ENCODE measurements at places on chromosomes 6 and 20. TPM values are rescaled to one million over a fixed set of nuclear protein-coding genes. Genes with fewer than 3 reads are reported as not detected.

Gene CALHM6
- 7.1 TPM for total RNA-seq

DNA sequence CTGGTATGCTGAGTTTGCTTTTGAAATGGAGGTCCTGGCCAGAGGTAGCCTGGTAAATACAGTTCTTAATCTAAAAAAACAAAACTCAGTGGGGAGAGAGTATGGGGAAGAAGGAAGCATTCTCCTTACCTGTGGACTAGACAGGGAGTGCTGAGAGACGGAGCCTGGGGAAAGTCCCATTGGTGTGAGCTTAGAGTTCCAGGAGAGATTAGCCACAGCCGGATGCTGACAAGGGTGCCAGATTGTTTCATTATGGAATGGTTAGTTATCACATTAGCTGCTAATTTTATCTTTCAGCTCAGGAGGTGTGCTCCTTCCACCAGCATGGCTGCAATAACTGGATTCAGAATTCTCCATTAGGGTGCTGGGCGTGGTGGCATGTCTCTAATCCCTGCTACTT is 75.9 kb downstream of the RREB1 start:
- H3K4me3 ChIP-seq: no peak overlapping the region
- no peak for DNase-seq
- H3K36me3 ChIP-seq: peaks cover 43% of the 10 kb centered on the region
- peaks cover 2% of the 10 kb centered on the region for H3K4me1 ChIP-seq

DNA sequence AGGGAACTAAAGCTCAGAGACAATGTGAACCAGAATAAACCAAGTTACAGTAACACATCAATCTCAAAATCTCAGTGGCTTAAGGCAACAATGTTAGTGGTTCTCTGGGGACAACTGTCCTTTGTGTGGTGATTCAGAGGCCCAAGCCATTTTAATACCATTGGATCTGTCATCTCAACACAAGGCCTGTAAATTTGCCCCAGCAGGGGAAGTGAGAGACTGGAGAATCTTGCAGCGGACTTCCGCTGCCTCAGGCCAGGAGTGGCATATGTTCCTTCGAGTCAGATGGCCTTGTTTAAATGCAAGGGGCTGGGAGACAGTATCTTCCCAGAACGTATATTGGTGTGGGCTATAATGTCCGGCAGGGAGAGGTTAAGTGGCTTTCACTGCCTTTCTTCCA is 126.0 kb downstream of the CD83 start:
- no peaks in the 10 kb centered on the region for H3K27me3 ChIP-seq
- DNase-seq: no peak
- no peaks in the 10 kb centered on the region for H3K4me1 ChIP-seq
- no peak overlapping the region for H3K27ac ChIP-seq
- H3K36me3 ChIP-seq: no peaks in the 10 kb centered on the region

Gene NKX2-4
- not detected for total RNA-seq

Gene MAP7
- 3.1 TPM for total RNA-seq

GRCh38 chr6:43432009-43432945 is 4.9 kb downstream of the ABCC10 start:
- no peak overlapping the region for H3K27ac ChIP-seq
- peaks cover 27% of the 10 kb centered on the region for H3K4me1 ChIP-seq
- H3K27me3 ChIP-seq: no peaks in the 10 kb centered on the region
- no peak for DNase-seq

DNA sequence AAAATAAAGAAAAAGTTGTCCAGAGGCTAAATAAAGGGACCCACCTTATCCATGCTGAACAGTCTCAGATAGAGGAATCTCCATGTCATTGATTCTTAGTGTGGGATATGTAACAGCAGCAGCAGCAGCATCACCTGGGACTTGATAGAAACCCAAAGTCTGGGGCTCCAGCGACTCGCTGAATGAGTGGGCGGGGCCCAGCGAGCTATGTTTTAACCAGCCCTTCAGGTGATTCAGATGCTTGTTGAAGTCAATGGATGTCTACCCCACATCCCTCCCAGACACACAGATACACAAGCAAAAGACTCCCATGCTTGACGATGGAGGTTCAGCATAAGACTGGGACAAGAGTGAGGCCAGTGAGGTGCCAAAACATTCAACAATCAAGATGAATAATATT is 298.6 kb downstream of the UBE3D start:
- no peak for DNase-seq
- no peaks in the 10 kb centered on the region for H3K4me1 ChIP-seq
- no peak overlapping the region for H3K4me3 ChIP-seq
- H3K27me3 ChIP-seq: no peaks in the 10 kb centered on the region

Gene NDUFAF5
- total RNA-seq: 24.3 TPM

Gene ID4
- total RNA-seq: not detected

DNA sequence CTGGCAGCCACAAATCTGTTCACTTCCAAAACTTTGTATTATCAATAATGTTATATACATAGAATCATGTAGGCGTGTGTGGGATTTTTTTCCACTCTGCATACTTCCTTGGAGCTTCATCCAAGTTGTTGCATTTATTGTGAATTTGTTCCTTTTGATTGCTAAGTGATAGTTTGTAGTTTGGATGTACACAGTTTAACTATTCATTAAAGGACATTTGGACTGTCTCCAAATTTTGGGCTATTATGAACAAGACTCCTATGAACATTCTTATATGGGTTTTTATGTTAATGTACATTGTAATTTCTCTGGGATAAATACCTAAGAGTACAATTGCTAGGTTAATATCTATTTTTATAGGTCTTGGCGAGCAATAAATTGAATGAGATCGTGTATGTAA is 36.2 kb upstream of the GCNT2 start:
- H3K27ac ChIP-seq: no peak overlapping the region
- DNase-seq: no peak
- H3K4me3 ChIP-seq: no peak overlapping the region
- H3K4me1 ChIP-seq: no peaks in the 10 kb centered on the region

Gene PMEPA1
- 1.8 TPM for total RNA-seq

GRCh38 chr20:54385746-54386145 is 89.6 kb upstream of the DOK5 start:
- no peak overlapping the region for H3K4me3 ChIP-seq
- no peaks in the 10 kb centered on the region for H3K36me3 ChIP-seq
- no peak overlapping the region for H3K27ac ChIP-seq
- no peaks in the 10 kb centered on the region for H3K4me1 ChIP-seq
- no peak for DNase-seq

Gene EBF4
- 3.7 TPM for total RNA-seq

DNA sequence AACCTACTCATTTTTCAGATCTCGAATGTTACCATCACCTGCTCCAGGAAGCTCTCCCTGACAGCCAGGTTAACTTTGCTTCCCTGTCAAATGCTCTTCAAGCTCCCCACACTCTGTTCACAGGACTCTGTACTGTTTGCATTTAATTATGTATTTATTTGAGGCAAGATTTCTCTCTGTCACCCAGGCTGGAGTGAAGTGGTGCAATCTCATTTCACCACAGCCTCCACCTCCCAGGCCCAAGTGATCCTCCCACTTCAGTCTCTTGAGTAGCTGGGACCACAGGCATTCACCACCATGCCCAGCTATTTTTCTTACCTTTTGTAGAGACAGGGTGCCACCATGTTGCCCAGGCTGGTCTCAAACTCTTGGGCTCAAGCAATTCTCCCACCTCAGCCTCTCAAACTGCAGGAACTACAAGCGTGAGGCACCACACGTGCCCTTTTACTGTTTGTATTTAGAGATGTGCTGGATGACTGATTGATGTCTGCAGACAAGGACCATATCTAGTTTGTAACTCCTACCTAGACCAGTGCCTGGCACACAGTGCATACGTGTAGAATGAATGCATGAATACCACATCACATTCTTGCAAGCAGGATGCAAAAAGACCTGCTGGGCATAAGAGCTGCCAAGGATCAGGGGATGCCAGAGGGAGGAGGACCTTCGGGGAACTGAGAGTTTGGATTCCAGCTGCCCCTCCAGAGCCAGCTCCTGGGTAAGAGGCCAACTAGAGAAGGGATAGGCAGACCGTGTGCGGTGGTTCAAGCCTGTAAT is 15.6 kb upstream of the CBFA2T2 start:
- no peak overlapping the region for H3K27ac ChIP-seq
- no peaks in the 10 kb centered on the region for H3K27me3 ChIP-seq
- no peaks in the 10 kb centered on the region for H3K4me1 ChIP-seq

Gene SLC22A7
- total RNA-seq: not detected

DNA sequence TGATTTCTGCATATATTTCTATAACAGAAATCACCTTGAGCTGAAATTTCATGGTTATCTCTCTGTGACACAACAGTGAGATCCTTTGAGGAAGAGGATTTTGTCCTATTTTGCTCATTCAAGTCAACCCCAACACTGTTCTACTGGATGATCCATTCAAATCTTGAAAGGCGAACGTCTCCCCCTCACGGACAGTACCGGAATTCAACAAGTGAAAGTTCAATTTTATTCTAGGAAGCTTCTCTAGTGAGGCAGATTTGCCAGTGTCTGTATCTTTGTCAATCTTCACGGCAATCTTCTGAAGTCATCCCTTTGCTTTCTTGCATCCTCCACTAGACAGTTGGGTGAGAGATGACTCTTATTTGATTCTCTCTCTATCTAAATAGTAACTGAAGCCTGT is 91.7 kb upstream of the PDE7B start:
- H3K27me3 ChIP-seq: no peaks in the 10 kb centered on the region
- peak; percentile 9 for DNase-seq
- H3K27ac ChIP-seq: no peak overlapping the region
- no peak overlapping the region for H3K4me3 ChIP-seq
- H3K4me1 ChIP-seq: no peaks in the 10 kb centered on the region

All from activated CD4-positive, alpha-beta T cell treated with anti-CD3 and anti-CD28 coated beads for 36 hours (primary cell).